ENCODE measurements at places on chromosomes 12 and 14. TPM values are rescaled to one million over a fixed set of nuclear protein-coding genes. Genes with fewer than 3 reads are reported as not detected.
A peak's percentile ranks its signal among the peaks of the same experiment; 100 is the strongest.

- peaks cover 55% of the 10 kb centered on the region for H3K36me3 ChIP-seq
- peaks cover 21% of the 10 kb centered on the region for H3K4me1 ChIP-seq
- H3K27ac ChIP-seq: peak overlapping the region; percentile 10
- no peaks in the 10 kb centered on the region for H3K27me3 ChIP-seq
Measured at GRCh38 chr12:120125792-120126634, 9.5 kb upstream of the RAB35 start.

DNA sequence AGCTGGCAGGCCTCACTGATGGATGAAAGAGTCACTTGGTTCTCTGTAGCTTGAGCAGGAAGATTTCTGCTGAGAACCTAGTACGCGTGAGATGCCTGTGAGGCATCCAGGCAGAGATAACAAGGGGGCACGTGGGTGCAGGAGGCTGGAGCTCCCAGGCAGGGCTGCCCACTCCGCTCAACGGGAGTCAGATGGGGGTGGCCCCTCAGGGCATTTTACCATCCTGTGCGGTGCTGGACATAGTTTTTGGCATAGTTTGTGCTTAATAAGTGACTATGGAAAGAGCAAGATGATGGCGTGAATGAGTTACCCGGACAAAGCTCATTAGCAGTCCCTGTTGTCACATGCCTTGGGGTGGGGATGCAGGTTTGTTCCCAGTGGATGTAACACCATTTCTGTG, 182.8 kb downstream of the TSPAN9 start:
- no peaks in the 10 kb centered on the region for H3K4me1 ChIP-seq
- H3K4me3 ChIP-seq: no peak overlapping the region
- H3K27me3 ChIP-seq: no peaks in the 10 kb centered on the region
- no peaks in the 10 kb centered on the region for H3K36me3 ChIP-seq
- no peak for DNase-seq
- H3K27ac ChIP-seq: no peak overlapping the region

DNA sequence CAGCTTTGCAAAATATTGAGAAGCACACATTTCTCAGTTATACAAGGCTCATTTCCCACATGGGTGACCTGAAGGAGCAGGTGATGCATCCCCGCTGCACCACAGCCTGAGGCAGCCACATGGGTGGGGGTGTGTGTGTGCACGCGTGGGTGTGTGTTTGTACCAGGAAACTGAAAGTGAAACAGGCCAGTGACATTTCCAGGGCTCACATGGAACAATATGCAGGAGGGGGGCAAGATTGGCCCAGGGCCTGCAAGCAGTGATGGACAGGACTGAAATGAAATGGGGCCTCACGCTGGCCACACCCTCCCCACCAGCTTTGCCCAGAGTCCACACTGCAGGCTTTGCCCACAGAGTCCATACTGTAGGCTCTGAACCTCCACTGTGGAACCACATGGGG, 154.2 kb upstream of the PARP11 start:
- no peak for DNase-seq
- H3K27ac ChIP-seq: no peak overlapping the region
- no peak overlapping the region for H3K4me3 ChIP-seq
- no peaks in the 10 kb centered on the region for H3K36me3 ChIP-seq

DNA sequence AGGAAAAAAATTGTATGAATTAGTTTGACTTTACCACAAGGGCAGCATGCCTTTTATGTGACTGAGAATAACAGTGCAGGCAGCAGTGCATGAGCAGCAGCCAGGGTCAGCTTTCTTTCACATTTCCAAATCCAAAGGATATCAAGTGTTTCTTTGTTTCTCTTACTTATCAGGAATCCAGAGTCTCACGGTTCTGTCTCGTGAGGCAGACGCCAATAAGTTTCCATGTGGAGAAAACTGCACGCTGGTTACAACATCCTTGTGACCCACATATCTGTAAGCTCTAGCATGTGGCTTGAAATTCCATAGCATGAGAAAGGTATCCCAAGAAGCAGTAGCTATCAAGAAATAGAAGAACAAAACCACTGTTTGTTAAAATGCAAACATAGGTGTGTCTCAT, 27.6 kb downstream of the GALNT4 start:
- H3K27ac ChIP-seq: peak overlapping the region; percentile 63
- DNase-seq: peak; percentile 78
- H3K4me1 ChIP-seq: peaks cover 10% of the 10 kb centered on the region
- H3K36me3 ChIP-seq: peaks cover 9% of the 10 kb centered on the region

- H3K27ac ChIP-seq: no peak overlapping the region
- no peaks in the 10 kb centered on the region for H3K36me3 ChIP-seq
- H3K27me3 ChIP-seq: no peaks in the 10 kb centered on the region
- H3K4me1 ChIP-seq: no peaks in the 10 kb centered on the region
- no peak overlapping the region for H3K4me3 ChIP-seq
Measured at GRCh38 chr12:41339784-41340183, 151.7 kb downstream of the PDZRN4 start.

- H3K36me3 ChIP-seq: peaks cover 75% of the 10 kb centered on the region
- no peaks in the 10 kb centered on the region for H3K4me1 ChIP-seq
- H3K27me3 ChIP-seq: no peaks in the 10 kb centered on the region
- no peak overlapping the region for H3K4me3 ChIP-seq
- no peak for DNase-seq
- no peak overlapping the region for H3K27ac ChIP-seq
Measured at GRCh38 chr12:55694188-55694515, 13.6 kb downstream of the ITGA7 start.

GRCh38 chr12:41869432-41869831, 275.2 kb downstream of the GXYLT1 start:
- no peaks in the 10 kb centered on the region for H3K4me1 ChIP-seq
- H3K27ac ChIP-seq: no peak overlapping the region
- no peak for DNase-seq

- no peaks in the 10 kb centered on the region for H3K4me1 ChIP-seq
- H3K27me3 ChIP-seq: no peaks in the 10 kb centered on the region
- DNase-seq: no peak
- H3K4me3 ChIP-seq: no peak overlapping the region
- no peaks in the 10 kb centered on the region for H3K36me3 ChIP-seq
Measured at GRCh38 chr14:61244009-61244408, 37.1 kb downstream of the TMEM30B start.

- no peaks in the 10 kb centered on the region for H3K36me3 ChIP-seq
- H3K27ac ChIP-seq: no peak overlapping the region
- H3K27me3 ChIP-seq: no peaks in the 10 kb centered on the region
- H3K4me3 ChIP-seq: no peak overlapping the region
Measured at GRCh38 chr12:88241862-88242570, 99.9 kb downstream of the TMTC3 start.

Gene TXNDC16
- 9.4 TPM for total RNA-seq

Gene TAS2R13
- 13.0 TPM for total RNA-seq

Gene MTRFR
- total RNA-seq: 20.0 TPM

Gene GYS2
- not detected for total RNA-seq
